Fibroblast of the aortic adventitia (primary cell): ENCODE measurements at places on chromosomes 6 and 20.

DNA sequence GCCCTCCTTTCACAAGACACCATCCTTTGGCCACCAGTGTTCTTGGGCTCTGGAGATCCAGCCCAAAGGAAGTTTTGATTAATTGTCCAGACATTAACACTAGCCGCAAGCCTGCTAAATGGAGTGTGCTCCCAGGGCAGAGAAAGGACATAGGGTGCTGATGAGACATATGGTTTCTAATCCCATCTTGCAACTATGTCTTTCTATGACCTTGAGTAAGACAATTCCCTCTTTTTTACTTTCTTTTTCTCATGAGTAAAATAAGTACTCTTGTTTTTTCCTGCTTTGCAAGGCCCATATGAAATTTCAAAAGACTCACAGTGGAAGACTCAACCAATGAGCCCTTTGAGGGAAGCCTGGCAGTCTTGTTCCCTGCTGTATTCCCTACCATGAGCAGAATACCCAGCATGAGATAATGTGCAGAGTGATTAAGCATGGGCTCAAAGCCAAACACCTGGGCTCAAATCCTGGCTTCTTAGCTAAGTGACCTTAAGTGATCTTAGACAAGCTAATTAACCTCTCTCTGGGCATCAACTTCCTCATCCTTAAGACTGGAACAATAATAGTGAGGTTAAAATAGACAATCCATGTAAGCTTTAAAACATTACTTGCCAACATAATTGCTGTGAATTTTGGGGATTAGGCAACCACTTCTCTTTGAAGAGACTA is at the start of gene WFDC10B:
WFDC10B (minus strand) TSS at position 51 of the 669 bp plus-strand sequence. CDS start 19,027 bp downstream, outside the sequence.
- no peak for DNase-seq

- DNase-seq = peak; percentile 11
Measured at GRCh38 chr20:46646659-46647380, 4.4 kb downstream of the SLC13A3 start.

DNA sequence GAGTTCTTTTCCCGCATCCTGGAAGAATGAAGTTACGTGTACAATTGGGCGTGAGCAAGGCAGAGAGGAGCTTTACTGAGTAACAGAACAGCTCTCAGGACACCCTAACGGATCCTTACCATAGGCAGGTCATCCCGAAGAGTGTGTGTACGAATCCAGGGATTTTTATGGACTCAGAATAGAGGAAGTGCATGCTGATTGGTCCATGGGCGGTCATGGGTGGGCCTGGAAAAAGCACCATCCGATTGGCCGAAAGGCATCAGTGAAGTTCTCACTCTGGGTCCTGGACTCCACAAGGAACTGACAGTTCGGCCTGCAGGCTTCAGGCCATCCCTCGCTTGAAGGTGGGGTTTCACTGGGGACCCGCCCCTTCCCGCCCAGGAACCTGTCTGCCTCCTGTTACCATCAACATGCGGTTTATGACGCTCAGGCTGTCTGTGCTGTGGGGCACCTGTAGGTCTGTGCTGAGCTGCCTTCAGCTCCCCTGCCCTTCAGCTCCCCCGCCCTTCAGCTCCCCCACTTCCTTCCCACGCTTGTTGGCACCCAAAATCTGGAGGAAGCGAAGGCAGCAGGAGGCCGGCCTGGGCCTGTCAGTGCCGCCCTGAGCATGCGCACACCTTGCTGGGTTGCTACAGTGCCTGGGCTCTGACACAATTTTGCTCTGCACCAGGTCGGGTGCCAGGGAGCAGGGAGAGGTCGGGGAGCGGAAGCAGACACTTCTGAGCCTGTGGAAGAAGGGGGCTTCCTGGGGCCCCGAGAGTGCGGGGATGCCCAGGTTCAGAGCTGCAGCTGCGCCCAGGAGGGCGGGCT is 57.9 kb upstream of the MANEA start:
- no peak for DNase-seq

DNA sequence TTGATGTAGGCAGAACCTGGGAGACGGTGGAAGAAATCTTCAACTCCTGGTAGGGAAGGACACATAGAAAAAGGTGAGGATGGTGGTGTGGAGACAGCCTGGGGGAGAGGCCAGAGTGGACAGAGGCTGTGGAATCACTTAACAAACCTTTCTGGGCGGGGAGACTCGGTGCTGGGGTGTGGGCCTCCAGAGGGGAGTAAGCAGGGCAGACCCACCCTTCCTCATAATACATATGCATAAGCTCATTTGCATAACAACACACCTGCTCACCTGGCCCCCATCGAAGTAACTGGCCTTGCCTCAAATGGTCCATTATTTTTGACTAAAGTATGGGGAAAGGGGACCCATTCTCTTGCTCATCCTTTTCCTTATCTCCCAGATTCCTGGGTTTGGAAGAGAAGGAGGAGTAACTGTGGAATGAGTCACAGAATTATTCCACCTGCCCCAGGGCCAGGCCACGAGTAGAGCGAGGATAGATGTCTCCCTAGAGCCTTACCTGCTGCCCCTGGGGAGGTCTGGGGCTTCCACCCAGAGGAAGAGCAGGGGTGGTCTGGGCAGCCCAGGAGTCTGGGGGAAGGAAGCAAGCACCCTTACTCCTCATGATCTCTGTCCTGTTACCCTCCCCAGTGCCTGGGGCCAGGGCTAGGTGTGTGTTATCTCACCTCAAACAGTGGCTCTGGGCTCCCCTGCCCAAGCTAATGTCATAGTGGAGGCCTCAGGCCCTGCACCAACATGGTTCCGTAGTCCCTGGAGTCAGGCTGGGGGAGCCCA is 10.7 kb upstream of the VEGFA start:
- DNase-seq = no peak

DNA sequence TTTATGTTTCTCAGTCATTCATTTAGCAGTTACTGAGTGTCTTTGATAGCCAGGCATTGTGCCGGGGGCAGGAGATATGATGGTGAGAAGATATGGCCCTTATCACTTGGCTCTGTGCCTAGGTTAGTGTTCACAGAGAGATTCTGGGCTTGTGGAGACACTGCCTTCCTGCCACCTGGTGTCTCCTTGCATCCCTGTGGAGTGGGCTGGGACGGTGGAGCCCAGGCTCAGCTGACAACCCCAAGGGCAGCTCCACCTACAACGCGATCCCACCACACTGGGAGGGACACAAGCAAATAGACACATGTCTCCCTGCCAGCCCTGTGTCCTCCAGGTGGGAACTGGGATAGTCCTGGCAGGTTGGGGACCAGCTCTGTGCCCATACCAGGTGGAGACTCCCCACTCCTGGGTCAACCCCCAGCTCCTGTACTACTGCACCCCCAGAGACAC is 30.3 kb upstream of the VEGFA start:
- no peak for DNase-seq

GRCh38 chr6:107441682-107442081 is 17.7 kb downstream of the PDSS2 start:
- DNase-seq = no peak

DNA sequence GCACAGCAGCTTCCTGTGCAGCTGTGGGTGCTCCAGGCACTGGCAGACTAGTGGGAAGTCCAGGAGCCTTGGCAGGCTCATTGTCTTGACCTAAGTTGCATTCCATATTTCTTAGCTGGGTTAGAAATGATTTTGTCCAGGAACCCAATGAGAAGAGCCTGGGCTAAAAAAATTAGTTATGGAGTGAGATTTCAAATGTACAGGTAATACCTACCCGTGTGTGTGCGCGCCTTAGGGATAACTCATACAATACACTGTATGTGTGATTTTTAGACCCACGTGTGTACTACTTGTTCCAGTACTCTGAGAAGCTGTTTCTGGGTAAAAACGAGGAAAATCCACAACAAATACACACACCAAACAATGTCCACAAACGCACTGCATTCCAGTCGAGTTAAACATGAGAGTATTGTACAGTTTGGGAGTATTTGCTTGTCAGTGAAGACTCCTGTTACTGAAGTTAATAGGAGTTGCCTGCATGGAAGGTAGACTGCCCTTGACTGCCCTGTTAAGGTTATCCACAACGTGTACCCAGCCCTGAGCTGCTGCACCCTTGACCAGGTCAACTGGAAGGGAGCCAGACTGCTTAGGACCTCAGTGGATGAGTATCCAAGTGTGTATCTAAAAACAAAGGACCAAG is 1.4 kb downstream of the PAQR8 start:
- peak; percentile 27 for DNase-seq

GRCh38 chr6:22067122-22067521 is 229.7 kb downstream of the PRL start:
- DNase-seq = peak; percentile 81

GRCh38 chr6:156917213-156917612 is 140.0 kb downstream of the ARID1B start:
- DNase-seq = no peak

DNA sequence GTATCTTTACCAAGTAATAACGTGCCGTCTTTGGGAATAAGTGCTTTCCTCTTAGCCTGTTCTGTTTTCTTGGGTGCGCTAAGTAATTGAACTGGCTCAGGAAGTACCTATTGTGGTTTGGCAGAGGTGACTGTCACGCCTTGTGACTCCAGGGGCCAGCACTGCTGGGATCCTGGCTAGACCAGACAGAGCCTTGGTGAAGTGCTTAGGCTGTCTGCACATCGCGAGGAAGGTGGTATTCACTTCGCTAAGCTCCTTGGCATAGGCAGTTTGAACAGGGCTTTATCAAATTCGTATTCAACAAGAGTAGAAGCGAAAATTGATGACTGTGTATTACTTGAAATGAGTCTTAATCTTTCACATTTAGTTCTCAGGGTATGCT is 17.6 kb downstream of the PRDM1 start:
- DNase-seq = no peak

- no peak for DNase-seq
Measured at GRCh38 chr6:137492289-137493217, 1.6 kb downstream of the OLIG3 start.

- no peak for DNase-seq
Measured at GRCh38 chr20:25421102-25421501, 13.6 kb downstream of the GINS1 start.

GRCh38 chr6:4280707-4281106 is 145.3 kb upstream of the ECI2 start:
- DNase-seq = peak; percentile 86

DNA sequence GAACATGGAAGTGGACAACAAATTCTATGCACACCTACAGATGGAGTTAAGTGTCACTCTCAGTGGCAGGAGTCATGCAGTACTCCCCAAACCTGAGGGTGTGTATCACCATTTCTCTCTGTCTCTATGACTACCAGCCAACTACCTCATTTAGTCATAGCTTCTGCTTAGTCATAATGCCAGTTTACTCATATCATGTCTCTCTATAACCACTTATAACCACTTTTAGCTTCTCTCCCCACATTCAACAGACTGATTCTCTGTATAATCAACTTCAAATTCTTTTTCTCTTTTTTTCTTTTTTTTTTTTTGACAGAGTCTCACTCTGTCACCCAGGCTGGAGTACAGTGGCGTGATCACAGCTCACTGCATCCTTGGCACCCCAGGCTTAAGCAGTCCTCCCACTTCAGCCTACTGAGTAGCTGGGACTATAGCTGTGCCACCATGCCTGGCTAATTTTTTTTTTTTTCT is 13.8 kb upstream of the GTF3C6 start:
- DNase-seq = peak; percentile 74

- DNase-seq = no peak
Measured at GRCh38 chr6:84251891-84252539, 24.6 kb upstream of the CEP162 start.

DNA sequence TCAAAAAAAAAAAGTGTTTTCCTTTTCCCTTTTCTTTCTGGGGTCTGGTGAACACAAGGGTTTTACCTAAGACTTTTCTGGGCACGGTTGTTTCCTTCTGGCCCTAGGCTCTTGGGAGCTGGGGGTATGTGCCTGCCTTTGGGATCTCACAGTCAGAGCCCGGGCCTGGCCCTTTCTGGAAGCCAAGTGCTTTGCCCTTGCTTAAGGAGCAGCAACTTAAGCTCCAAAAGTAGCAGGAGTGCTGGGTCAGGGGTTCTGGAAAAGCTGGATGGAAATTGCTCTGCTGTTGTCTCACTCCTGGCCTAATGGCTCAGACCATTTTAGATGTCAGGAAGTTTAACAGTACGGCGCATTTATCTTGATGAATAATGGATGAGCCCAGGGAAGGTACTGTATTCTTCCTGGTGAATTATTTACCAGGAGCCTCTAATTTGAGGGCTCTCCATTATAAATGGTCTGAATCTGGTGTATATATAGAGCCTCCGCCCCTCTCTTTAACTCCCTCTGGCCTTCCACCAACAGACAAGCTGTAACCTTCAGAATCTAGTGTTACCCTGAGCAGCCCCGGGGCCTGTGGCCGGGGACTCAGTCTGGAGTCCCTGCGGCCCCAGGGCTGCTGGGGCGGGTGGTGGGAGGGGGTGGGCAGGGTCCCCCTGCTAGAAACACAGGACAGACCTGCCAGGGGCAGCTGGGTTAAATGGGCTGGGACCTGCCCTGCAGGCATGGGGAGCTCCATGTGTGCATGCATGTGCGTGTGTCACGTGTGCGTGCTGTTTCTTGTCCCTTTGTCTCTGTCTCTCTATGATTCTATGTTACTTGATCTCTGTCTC is 37.5 kb downstream of the PTK7 start:
- peak; percentile 48 for DNase-seq

- no peak for DNase-seq
Measured at GRCh38 chr6:124443541-124443940, 518.7 kb upstream of the RNF217 start.

GRCh38 chr6:116974526-116975316 is 97.7 kb downstream of the RFX6 start:
- DNase-seq = no peak

DNA sequence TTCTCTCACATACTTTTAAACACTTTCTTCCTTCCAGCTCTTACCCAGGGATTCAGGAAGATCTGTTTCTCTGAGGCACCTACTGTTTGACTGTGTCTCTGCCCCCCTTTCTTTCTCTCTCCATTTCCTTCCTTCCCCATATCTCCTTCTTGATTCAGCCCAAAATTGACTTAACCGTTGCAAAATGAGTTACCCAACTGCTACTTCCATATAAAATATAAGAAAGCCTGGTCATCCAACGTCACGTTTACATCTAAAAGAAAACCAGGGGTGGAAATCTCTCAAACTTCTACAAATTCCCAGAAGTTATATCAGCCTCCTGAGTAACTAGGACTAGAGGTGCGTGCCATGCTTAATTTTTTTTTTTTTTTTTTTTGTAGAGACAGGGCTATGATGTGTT is 95.2 kb upstream of the INSM1 start:
- DNase-seq = no peak

GRCh38 chr6:26121141-26122004 is 34.1 kb downstream of the HFE start:
- DNase-seq = no peak

DNA sequence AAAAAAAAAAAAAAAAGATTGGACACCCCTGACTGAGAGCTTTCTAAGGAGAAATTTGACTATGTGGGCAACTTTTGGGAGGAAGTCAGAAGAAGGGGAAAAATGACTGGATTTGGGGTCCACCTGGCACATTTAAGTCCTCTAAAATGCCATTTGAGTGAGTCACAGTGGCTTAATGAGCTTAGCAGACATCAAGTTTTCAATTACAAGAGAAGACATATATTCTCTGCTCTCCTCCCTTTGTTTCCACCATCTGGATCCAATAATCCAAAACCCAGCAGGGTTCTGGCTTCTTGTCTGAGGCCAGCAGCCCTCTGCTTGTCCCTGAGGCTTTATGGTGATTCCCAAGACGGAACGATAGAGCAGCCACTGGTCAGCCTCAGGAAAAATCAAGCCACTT is 6.9 kb downstream of the PI3 start:
- DNase-seq = peak; percentile 3
